Cardiac ventricle fibroblast (primary cell): ENCODE measurements at places on chromosomes 2 and 18. TPM values are rescaled to one million over a fixed set of nuclear protein-coding genes. Genes with fewer than 3 reads are reported as not detected.

The LCT gene
- total RNA-seq = not detected in 2 replicates

The ZCCHC2 gene
- 6.2 and 8.0 TPM in 2 replicates for total RNA-seq

The UGT1A5 gene
- not detected in 2 replicates for total RNA-seq

The CIDEA gene
- total RNA-seq = not detected in 2 replicates

The CD207 gene
- not detected in 2 replicates for total RNA-seq

The RESP18 gene
- not detected in 2 replicates for total RNA-seq

The MC5R gene
- total RNA-seq = not detected in 2 replicates

The G6PC2 gene
- not detected in 2 replicates for total RNA-seq

The ELOA2 gene
- total RNA-seq = not detected in 2 replicates

The SKA1 gene
- 0.62 and 3.4 TPM in 2 replicates for total RNA-seq

The LYG1 gene
- not detected in 2 replicates for total RNA-seq

The ACADL gene
- not detected in 2 replicates for total RNA-seq

The WBP1 gene
- 46.9 and 49.3 TPM in 2 replicates for total RNA-seq

The SIX2 gene
- 130 and 146 TPM in 2 replicates for total RNA-seq

The CFAP65 gene
- 0.34 TPM in 1 of 2 replicates, not detected in the other for total RNA-seq

The PUS10 gene
- 3.0 and 3.1 TPM in 2 replicates for total RNA-seq

The RFX8 gene
- 0.34 TPM in 1 of 2 replicates, not detected in the other for total RNA-seq

The SLC4A5 gene
- 0.34 and 1.7 TPM in 2 replicates for total RNA-seq

The DNAH6 gene
- total RNA-seq = 0.10 TPM in 1 of 2 replicates, not detected in the other

The SLC23A3 gene
- total RNA-seq = 0.25 and 0.44 TPM in 2 replicates

The ABCG8 gene
- total RNA-seq = not detected in 2 replicates

The ANKRD44 gene
- 2.8 and 4.7 TPM in 2 replicates for total RNA-seq

The CHRNG gene
- not detected in 2 replicates for total RNA-seq

The SPATA3 gene
- not detected in 2 replicates for total RNA-seq

The CNNM4 gene
- total RNA-seq = 2.2 and 2.4 TPM in 2 replicates

The MIB1 gene
- 16.4 and 18.5 TPM in 2 replicates for total RNA-seq

The CLEC4F gene
- total RNA-seq = not detected in 2 replicates

The VWC2L gene
- total RNA-seq = 0.10 TPM in 1 of 2 replicates, not detected in the other

The LYPD6B gene
- total RNA-seq = not detected in 2 replicates

The CDKL4 gene
- 0.39 and 0.50 TPM in 2 replicates for total RNA-seq

The TUBA3E gene
- not detected in 2 replicates for total RNA-seq

The MGAT4A gene
- total RNA-seq = 0.54 and 4.3 TPM in 2 replicates

The SLC4A3 gene
- total RNA-seq = 8.8 and 9.4 TPM in 2 replicates

The MAP3K19 gene
- not detected in 2 replicates for total RNA-seq

The TEKT4 gene
- total RNA-seq = not detected in 2 replicates

The ASB18 gene
- total RNA-seq = not detected in 2 replicates

The FBXO15 gene
- not detected in 2 replicates for total RNA-seq

The GTF3C2 gene
- total RNA-seq = 23.2 and 28.6 TPM in 2 replicates

The UPP2 gene
- not detected in 2 replicates for total RNA-seq

The TEX44 gene
- not detected in 2 replicates for total RNA-seq

The CCBE1 gene
- total RNA-seq = 11.7 and 18.4 TPM in 2 replicates

The SPDYA gene
- total RNA-seq = 0.10 and 0.62 TPM in 2 replicates
